ENCODE measurements at places on chromosomes 11 and 22.

- no peak for DNase-seq
Measured at GRCh38 chr11:47564933-47565339, 463 bp upstream of the PTPMT1 start.

DNA sequence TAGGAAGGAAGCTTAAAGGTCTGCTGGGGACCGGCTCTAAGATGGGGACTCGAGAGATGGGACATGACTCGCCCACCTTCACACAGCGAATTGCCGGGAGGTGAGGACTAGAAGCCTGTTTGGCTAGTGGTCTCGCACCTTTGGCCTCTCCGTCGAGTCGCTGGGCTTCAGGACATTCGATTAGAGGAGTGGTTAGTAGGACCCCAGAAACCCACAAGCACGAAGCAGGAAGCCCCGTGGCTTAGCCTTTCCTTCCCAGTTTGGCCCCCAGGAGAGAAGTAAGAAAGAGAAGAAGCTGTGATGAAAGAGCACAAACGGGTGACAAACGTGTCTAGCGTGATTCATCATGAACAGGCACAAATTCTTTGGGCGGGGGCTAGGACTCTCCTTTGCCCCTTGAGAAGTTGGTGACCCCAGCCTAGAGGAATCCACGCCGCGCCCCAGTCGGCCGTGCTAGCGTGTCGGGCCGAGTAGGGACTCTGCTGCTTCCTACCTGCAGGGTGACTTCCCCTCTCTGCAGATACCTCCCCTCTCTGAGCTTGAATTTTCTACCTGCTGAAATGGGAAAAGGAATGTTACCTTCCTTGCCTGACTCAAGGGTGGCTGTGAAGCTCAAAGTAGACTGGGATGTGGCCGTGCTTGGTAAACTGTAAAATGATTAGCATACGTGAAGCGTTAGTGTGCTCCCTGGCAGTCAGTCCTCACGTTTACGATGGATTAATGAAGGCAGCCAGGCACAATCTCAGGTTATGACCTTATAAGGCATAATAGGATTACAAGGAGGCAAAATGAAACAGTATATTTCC, 1.1 kb upstream of the ADM start:
- DNase-seq: no peak

DNA sequence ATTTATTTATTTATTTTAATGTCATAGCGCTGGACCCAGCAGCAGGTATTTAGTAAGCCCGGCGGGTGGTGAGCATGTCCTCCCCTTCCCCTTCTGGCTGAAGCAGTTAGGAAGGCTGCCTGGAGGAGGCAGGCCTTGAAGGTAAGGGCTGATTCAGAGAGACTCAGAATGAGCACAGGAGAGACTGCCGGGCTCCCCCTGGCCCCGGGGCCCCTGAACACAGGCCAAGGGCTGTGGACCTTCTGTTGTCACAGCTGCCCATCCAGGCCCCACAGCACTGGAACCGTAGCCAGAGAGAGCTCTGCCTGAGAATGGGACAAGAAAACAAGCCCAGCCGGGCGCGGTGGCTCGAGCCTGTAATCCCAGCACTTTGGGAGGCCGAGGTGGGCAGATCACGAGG, 52.8 kb downstream of the KCNJ4 start:
- DNase-seq: no peak

DNA sequence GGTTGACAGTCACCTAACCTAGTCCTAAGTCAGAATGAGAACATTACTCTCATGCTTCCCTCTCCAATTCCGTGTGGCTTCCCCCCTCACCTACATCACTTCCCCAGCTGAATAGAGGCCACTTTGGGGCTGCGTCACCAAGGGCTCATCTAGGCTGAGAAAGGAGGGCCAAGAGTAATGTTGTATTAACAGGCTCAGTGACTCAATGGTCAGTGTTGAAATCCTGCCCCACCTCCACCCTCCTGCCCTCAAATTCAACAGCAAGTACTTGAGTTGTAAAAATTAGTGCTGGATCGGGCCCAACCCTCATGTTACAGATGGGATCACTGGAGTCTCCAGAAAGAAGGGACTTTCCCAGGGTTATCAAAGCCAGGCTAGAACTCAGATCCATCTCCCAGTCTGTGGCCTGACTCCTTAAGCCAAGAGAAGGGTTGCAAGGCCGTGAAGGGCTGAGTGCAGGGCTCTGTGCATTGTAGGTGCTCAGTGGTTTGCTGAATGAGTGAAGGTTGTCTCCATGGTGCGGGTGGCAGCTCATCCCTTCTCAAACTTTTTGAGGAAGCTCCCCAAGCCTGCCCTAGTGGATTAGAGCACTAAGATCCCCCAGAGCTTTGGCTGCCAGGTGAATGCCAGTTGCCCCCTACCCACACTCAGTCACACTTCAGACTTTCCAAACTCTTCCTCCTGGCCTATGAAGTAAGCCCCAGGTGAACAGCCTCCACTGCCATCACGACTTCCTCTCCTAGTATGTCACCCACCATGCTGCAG, 3.2 kb downstream of the DGAT2 start:
- DNase-seq: no peak

DNA sequence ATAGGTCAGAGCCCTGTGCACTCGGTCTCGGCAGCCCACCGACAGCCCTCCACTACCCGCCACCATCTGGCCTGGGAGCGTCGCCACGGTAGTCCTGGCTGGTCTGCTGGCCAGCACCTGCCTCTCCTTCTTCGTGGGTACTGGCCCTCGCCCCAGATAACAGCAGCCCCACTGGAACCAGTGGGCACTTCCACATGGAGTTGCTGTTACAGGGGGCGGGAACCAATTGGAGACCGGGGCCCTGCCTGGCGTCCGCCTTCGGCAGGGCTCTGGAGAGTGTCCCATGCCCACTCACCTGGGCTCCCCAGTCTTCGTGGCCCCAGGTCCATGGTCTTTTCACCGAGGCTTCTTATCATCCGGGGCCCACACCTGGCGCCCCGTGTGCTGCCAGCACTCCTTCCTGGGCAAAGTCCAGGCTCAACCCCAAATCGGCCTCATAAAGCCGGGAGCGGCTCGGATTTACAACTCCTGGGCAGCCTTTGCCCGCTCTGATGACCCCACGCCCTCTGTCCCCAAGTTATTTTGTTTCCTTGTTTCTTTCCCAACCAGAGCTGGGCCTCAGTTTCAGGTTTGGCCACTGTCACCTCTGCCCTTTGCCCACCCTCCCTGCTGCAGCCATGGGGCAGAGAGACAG, 12.9 kb upstream of the EHD1 start:
- DNase-seq: no peak

- DNase-seq: peak; percentile 84
Measured at GRCh38 chr11:777288-778255, at the start of gene GATD1. Gene GATD1, minus strand, starts transcription at chr11:777487. Its CDS starts 25 bp downstream, at chr11:777462.

DNA sequence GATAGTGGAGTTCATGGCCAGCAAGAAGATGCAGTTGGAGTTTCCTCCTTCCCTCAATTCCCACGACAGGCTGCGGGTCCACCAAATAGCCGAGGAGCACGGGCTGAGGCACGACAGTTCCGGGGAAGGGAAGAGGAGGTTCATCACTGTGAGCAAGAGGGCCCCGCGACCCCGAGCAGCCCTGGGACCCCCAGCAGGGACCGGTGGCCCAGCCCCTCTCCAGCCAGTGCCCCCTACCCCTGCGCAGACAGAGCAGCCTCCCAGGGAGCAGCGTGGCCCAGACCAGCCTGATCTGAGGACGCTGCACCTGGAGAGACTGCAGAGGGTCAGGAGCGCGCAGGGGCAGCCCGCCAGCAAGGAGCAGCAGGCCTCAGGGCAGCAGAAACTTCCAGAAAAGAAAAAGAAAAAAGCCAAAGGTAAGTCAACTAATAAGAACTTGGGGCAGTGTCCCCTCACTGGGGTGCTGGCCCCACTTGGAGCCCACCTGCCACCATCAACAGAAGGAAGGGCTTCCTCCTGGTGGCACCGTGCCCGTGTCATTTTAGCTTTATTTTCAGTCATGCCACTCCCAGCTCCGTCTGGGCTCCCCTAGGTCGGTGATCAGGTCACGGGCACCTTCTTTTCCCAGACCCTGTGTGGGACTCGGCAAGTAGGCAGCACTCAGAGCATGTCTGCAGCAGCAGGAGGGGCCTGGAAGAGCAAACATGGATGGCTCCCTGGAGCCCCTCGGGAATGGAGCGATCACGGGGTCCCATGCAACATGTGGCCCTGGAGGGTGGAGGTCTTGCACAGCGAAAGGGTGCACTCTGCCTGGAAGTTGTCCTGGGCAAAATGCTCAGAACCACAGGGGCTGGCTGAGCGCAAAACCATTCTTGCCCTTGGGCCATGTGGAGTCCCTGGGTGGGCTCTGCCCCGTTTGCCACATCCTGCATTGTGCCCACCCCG, 33.3 kb downstream of the IGHMBP2 start:
- no peak for DNase-seq

- no peak for DNase-seq
Measured at GRCh38 chr22:30906946-30907345, 61.6 kb downstream of the MORC2 start.

DNA sequence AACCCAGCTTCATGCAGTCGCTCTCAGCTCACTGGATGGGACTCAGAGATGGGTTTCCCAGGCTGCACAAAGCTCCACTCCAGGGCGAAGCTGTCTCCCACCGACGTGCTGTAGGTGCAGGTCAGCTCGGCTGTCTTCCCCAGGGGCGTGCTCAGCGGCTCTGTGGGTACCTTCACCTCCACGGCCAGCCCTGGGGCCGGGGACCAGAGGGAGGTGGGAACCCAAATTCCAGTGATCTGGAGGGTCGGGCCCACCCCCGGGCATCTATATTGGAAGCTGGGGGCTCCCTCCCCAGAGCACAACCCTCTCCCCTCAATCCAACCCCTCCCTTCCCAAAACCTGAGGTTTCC, 689 bp downstream of the VSIG2 start:
- no peak for DNase-seq

DNA sequence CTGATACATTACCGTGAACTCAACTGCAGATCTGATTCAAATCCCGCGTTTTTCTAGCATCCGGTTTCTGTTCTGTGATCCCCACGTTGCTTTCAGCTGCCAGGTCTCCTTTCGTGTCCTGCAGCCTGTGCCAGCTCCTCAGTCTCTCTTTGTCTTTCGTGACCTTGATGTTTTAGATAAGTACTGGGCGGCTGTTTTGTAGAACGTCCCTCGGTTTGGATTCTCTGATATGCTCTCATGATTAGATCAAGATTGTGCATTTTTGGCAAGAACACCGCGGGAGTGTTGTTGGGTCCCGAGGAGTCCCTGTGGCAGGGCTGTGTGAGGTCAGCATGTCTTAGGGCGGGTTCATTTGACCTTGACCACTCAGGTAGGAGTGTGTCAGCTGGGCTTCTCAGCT, 38.6 kb downstream of the KCNQ1 start:
- no peak for DNase-seq
